ENCODE measurements at places on chromosomes 12 and 14.

DNA sequence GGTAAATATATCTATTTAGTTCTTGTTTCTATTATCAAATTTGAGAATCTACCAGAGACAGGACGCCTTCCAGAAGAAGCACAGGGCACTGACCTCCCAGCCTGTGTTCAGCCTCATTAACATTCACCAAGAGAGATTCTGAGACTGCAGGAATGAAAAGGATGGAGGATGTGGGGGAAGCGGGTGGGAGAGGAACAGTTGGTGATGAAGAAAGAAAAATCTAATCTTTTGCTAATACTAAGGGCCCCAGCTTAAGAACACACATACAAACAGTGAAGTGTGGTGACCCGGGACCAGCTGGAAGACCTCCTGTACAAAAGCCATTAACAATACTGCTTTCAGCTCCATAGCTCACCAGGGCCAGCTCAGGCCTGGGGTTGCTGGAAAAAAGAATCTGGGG is 160.5 kb downstream of the NUAK1 start:
- DNase-seq: no peak

DNA sequence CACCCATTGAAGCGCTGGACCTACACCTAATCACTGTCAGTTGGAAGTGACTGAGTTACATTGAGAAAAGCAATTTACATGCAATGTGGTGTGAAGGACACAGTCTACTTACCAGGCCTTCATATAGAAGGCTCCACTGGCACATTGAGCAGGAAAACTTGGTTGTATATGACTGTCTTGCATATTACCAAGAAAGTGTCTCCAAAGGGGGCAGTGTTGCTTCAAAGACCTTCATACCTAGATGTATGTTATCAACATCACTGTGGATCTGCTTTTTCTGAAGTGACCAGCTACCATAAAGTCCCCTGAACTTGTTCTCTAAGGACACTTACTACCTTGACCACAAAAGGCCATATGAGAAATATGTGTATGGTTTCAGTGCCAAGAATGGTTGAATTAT is 64.1 kb downstream of the NELL2 start:
- DNase-seq: no peak

GRCh38 chr12:96241846-96242256 is 47.7 kb downstream of the ELK3 start:
- DNase-seq: peak; percentile 82

DNA sequence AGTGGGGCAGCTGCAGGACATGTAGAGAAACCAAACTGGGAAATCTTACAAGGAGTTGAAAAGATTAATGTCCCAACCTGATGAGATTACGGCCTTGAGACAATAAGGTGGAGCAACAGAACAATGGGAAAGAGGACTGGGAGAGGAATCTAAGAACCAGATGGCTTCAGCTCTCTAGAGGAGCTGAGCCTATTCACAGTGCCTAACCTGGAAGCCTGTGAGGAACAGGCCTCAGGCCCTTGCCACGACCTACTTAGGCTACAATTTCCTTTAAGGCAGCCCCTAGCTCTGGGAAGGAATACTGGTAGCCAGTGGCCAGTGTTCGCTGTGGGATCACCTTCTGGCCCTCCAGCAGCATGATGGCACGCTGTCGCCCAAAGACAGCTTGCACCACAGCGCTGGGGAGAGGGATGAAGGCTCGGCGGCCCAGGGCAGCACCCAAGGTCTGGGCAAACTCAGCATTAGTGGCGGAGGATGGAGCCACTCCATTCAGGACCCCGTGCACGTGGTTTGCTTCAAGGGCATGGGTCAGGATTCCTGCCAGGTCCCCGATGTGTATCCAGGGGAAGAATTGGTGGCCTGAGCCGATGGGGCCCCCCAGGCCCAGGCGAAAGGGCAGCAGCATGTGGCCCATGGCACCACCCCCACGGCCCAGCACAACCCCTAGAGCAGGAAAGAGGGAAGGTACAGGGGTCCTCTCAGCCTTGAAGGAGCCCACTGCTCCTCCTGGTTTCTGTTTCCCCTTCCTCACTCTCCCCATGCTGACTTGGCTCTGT is 2.6 kb downstream of the SDR39U1 start:
- DNase-seq: no peak

GRCh38 chr14:54659365-54659764 is 92.4 kb downstream of the SAMD4A start:
- DNase-seq: no peak

- no peak for DNase-seq
Observed at GRCh38 chr14:67513631-67514108, 19.4 kb upstream of the PLEKHH1 start.

- DNase-seq: no peak
Observed at GRCh38 chr14:75375983-75376382, 51.8 kb upstream of the JDP2 start.

DNA sequence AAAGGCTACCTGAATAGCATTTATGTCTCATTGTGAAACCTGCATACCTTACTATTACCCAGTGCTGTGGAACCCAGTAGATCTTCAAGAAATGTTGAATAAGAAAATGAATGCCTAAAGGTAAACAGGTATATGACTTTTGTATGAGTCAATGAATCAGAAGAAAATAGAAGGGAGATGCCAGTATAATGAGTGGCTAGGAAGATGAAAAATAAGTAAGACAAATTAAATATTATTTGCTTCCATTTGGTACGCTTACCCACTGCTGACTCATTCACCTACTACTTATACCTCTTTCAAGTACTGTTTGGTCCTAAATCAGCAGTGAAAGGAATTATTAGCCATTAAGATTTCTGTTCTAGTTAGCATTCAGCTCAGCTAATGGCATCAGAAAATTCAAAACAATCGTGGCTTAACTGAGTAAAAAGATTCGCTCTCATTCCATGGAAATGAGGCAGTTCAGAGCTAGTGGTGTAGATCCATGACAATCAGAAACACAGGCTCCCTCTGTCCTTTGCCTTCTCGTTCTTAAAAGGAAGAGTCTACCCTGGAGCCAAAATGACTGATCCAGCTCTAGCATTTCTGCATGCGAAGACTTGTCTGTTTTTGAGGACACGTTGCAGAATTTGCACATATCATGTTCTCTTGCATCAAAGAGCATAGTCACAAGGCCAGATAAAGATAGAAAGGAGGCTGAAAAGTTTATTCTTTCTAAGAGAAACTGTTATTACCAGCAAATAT is 705.8 kb upstream of the USP15 start:
- DNase-seq: no peak

DNA sequence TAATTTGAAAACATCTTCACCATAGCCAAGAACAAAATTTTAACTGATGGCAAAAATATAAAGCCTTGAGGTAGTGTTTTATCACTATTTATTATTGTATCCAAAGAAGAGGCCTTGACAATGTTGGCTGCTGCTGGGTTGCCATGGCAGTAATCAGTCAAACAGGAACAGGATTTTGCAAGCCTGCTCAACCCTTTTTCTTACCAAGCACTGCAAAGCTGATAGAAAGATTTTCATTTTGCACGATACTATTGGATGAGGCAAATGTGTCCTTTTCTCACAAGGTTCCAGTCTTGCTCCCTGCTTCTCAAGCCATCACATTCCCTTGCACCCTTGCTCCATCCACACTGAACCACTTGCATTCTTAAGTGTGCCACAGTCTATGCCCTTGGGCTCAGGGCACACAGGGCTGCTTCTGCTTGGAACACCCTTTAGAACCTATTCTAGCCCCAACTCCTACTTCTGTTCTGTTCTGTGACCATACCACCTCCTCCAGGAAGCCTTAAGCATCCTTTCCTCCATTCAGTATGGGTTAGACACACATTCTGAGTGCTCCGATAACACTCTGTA is 76.5 kb upstream of the AMIGO2 start:
- no peak for DNase-seq

GRCh38 chr12:120699553-120699952 is 10.7 kb upstream of the UNC119B start:
- DNase-seq: no peak

DNA sequence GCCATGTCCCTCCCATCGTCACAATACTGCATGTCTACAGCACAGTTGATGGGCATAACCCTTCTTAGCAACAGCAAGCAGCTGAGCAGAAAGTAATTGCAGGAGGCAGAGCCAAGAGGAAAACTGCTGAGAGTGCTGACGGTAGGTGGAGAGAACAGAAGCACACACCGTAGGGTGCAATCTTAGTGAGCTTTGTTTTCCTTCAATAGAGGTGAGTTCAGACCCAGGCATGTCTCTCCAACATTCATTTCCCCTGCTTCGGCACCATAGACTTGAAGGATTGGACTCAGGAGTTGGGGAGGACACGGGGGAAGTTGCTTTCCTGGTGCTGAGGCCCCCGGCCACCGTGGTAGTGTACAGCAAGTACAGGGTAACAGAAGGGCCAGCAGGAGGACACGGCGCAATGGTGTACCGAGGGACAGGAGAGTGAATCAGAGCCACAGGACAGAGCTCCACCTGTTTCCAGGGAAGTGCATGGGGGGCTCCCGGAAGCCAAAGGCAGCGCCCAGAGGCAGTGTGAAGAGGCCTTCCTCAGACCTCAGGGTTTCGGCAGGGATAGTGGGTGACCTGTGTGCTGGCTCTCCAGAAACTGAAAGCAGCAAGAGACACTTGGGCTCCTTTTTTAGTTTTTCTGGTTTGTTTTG is 36.3 kb upstream of the SINHCAF start:
- no peak for DNase-seq

DNA sequence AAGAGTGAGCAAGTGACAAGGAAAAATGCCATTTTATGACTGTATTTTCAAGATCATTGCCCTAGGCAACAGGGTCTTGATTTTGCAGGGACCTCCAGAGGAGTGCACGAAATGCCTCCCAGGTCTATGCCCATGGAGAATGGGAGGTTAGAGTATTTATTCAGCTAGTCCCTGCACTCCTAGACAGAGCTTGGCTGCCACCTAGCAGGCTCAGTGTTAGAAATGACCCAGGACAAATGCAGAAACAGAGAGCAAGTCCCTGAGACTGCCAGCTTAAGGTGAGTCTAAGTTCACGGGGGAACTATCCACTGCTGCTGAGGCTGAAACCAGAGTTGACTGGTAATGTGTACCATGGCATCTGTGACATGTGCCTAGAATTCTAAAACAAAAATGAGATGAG is 506.4 kb downstream of the MED13L start:
- no peak for DNase-seq

GRCh38 chr12:4074129-4074528 is 199.4 kb upstream of the CCND2 start:
- no peak for DNase-seq

- DNase-seq: no peak
Observed at GRCh38 chr14:75098682-75099081, 28.2 kb downstream of the NEK9 start.

DNA sequence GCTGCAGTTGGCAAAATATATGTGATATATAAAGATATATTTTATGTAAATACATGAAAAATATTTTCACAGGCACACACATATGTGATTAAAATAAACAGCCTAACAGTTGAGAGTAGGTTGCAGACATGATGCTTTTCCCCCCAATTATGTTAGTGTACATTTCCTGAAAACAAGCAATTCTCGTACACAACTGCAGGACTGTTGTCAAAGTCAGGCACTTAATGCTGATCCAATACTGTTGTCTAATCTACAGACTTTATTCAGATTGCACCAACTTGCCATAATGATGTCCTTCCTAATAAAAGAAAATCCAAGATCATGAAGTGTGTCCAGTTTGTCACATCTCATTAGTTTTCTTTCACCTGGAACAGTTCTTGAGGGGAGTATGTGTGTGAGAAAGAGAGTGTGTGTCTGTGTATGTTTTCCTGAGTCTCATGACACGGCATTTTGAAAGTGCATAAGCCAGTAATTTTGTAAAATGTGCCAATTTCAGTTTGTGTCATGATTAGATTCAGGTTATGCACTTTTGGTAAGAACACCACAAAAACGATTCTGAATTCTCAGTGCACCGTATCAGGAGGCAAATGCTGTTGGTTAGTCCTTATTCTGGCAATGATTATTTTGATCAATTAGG is 16.5 kb upstream of the SEL1L start:
- no peak for DNase-seq

- DNase-seq: no peak
Observed at GRCh38 chr14:56268673-56269072, 150.5 kb downstream of the PELI2 start.

- no peak for DNase-seq
Observed at GRCh38 chr12:22518998-22519397, 25.3 kb downstream of the C2CD5 start.

- DNase-seq: no peak
Observed at GRCh38 chr12:114916124-114916523, 232.1 kb upstream of the TBX3 start.

GRCh38 chr14:103356024-103356682 is 22.1 kb downstream of the EIF5 start:
- DNase-seq: no peak

GRCh38 chr12:96007729-96008128 is 11.6 kb upstream of the HAL start:
- DNase-seq: no peak

DNA sequence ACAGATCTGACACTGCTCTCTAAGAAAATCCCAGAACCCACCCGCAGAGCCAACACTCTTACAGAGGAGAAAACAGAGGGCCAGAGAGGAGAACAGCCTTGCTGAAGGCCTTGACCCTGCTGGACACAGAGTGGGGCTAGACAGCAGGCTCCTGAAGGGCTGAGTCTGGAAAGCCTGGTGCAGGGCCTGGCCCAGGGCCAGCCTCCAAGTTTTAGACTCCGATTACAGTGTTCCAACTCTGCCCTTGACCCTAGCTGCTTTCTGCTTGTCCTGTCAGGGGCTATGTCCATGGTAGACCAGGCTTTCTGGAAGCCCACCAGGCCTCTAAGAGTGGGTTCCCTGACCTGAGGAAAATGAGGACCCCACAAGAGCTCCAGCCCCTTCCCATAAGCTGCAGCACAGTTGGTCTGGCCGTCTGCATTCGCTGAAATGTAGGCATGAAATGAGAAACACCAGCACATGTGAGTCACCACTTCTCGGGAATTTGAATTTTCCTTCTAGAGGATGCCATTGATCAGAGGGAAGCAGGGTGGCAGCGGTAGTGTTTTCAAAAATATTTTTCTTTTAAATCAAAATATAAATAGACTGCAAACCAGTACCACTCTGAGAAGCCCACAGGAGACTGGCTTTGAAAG is 154.4 kb downstream of the CALM1 start:
- DNase-seq: no peak

DNA sequence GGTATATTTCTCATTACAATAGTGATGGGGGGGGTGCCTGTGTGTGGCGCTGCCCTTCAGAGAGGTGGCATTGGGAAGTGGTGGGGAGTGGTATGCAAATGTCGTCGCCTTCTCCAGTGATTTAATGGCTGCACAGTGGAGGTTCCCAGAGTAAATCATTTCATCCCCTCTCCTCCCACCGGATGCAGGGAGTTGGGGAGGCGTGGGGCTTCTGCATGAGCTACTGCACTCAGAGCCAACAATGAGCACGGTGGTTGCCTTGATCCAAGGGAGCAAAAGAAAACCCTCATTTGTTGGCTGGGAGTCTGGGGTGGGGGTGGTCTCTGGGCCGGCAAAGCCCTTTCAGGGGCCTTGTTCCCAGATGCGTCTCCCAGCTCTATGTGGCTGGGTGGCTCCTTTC is 124.3 kb downstream of the AACS start:
- DNase-seq: no peak

- DNase-seq: no peak
Observed at GRCh38 chr12:110199339-110200123, 75.4 kb downstream of the IFT81 start.

- DNase-seq: no peak
Observed at GRCh38 chr12:109513051-109513450, 35.6 kb downstream of the UBE3B start.

GRCh38 chr14:91837076-91837475 is 30.3 kb downstream of the TC2N start:
- DNase-seq: no peak

GRCh38 chr12:76670776-76671175 is 93.1 kb upstream of the ZDHHC17 start:
- no peak for DNase-seq

- DNase-seq: no peak
Observed at GRCh38 chr12:43329375-43329774, 222.6 kb downstream of the ADAMTS20 start.

GRCh38 chr12:61846765-61847164 is 413.4 kb upstream of the USP15 start:
- DNase-seq: no peak
